Thoracic aorta (tissue), 2 donors: ENCODE measurements at places on chromosomes 11 and 22. TPM values are rescaled to one million over a fixed set of nuclear protein-coding genes. Genes with fewer than 3 reads are reported as not detected.

- DNase-seq: no peak
- no peak overlapping the region for H3K4me3 ChIP-seq
- no peaks in the 10 kb centered on the region for H3K27me3 ChIP-seq
- H3K4me1 ChIP-seq: peaks cover 47% of the 10 kb centered on the region
- H3K27ac ChIP-seq: peak overlapping the region; percentile 79
These were observed 15.0 kb downstream of the PRDM11 start for GRCh38 chr11:45161252-45162063.

DNA sequence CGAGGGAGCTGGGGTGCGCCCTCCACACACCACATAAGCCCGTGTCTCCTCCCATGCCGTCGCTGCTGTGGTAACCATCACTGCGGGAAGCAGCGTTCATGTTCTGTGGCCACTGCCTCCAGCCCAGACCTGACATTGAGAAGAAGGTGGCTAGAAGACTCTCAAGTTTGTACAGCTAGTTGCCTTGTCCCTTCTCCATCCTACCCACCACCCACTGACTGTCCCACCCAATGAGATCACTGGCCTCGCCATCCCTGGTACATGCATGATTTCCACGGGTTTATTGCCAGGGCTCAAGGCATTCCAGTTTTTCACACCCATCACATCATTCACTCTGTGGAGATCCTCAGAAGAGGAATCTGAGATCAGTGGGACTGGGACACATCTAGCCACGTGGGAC lies 33.0 kb downstream of the AHNAK start:
- H3K36me3 ChIP-seq: peaks cover 33% of the 10 kb centered on the region
- no peak for DNase-seq
- no peaks in the 10 kb centered on the region for H3K27me3 ChIP-seq
- H3K4me3 ChIP-seq: no peak overlapping the region

DNA sequence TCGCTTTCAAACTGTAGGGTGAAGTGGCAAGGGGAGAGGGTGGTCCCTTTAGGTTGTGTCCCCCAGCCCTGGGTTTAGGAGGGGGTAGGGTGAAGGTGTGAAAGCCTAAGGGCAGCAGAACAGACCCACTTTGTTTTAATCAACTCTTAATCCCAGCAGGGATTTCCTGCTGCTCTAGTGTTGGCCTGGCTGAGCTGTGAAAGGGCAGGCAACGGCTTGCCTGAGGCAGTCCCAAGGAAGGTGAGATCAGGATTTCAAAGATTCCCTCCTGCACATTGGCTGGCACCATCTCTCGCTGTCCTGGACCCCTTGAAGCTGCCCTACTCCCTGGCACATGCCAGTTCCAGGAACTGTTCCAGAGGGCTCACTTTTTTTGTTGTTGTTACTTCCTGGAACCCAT lies 221.3 kb downstream of the INSC start:
- no peak overlapping the region for H3K27ac ChIP-seq
- H3K4me1 ChIP-seq: no peaks in the 10 kb centered on the region
- no peaks in the 10 kb centered on the region for H3K36me3 ChIP-seq

OR10A2 gene
- total RNA-seq: not detected

TSSK2 gene
- total RNA-seq: not detected

CST6 gene
- total RNA-seq: 16.9 TPM
